ENCODE measurements at places on chromosomes 1 and 21.

DNA sequence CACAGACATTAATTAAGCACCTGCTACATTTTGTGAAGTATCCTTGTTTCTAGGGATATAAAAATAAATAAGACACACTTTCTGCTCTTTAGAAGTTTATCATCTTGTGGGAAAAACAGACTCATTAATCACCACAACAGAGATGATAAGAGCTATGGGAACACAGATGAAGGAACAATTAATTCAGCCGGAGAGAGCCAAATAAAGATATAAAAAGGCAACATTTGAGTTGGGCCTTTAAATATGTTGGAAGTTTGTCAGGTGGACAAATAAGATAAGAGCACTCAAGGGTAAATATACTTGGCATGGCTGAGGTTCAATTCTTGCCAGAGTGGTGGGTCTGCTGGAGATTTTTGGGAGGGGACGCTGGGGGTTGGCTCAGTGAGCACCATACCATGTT, 34.2 kb upstream of the VTCN1 start:
- no peak for DNase-seq

- DNase-seq, result no peak
Observed at GRCh38 chr1:75172556-75172955, 38.4 kb downstream of the LHX8 start.

GRCh38 chr1:18926315-18927081, 24.1 kb upstream of the ALDH4A1 start:
- DNase-seq, result peak; percentile 90

DNA sequence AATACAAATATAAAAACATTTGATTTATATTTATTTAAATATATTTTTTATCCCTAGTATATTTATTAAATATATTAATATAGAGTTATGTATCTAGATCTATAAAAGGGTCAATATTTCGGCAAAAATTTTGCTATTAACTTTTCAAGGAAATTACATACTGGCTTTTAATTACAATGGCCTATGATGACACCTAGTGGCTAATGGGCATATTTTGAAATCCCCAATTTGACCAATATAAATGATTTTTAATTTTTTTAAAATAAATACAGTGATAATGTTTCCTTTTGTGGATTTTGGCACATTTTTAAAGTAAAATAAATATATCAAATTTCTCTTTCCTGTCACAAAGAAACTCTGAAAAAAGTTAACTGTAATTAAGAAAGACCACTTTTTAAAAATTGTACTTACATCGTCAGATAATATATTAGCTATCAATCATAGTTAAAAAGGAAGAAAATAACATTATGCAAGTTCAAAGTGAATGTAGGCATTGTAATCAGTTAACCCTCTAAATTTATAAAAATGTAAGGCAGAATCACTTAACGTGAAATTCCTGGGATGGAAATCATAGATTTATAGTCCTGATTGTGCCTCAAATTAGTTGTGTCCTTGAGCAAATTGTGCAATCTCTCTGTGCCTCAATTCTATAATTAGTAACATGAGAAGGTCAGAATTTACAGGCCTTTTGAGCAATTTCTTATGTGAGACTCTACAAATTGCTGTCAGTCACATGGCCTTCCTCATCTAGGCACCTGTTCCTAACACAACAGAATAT, 25.6 kb upstream of the RGS13 start:
- no peak for DNase-seq

DNA sequence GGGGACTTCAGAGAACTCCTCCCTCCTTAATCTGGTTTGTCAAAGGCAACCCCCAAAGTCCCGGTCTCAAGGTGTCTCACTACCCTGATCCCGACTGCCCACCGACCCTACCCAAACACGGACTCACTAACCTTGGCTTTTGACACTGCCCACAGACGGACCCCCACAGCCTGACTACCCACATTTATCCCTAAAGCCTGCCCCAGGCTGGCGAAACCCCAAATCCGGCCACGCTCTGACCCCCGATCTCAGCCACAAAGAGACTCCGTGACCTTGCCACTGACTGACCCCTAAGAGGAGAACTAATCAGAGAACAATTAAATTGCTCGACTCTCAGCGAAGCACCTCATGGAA, 5.2 kb downstream of the ID3 start:
- no peak for DNase-seq

DNA sequence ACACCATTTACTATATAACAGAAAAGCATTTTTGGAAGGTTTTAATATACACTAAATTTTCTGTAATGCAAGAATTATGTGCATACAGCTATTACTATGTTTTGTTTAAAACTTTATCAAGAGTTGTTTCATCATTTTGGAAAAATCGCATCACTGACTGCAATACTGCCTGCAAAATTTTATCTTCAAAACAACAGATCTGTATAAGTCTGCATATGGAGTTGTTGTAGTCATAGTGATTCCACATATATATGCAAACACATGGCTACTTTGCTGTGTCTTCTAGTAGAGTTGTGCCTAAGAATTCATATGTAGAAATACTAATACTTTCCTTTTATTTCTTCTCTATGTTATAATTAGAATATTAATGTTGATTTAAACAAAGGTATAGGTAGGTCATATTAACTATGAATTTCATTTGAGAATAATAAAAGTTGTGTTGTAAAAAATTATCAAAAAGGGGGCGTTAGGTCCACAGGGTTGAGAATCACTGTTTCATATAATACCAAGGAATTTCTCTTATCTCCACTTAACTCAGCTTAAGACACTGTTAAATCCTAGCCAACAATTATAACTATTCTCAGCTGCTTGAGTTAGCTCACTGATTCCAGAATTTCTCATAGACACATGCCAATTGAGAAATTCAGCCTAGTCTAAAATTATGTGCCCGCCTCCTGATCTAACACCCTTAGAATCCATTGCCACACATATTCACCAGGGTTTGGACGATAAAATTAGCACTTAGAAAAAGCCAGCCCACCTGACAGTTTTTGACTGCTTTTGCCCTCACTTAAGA, 22.9 kb upstream of the LAMC1 start:
- DNase-seq, result no peak

DNA sequence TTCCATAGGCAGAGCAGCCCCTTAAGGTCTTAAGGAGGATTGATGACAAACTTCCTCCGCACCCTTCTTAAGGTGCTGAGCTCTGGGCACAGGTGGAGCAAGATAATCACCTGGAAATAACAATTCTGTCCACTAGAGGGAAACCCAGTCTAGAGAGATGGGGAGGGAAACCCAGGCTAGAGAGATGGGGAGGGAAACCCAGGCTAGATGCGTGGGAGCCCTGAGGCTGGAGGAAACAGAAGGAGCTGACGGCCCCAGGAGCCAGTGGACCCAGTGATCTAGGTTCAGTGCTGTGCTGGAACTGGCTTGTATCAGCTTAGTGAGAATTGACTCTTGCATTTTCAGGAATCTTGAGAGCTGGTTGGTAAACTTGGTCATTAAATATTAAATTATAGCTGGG, 17.8 kb upstream of the MYCL start:
- no peak for DNase-seq

- no peak for DNase-seq
Observed at GRCh38 chr1:78240755-78241154, 195.0 kb downstream of the GIPC2 start.

DNA sequence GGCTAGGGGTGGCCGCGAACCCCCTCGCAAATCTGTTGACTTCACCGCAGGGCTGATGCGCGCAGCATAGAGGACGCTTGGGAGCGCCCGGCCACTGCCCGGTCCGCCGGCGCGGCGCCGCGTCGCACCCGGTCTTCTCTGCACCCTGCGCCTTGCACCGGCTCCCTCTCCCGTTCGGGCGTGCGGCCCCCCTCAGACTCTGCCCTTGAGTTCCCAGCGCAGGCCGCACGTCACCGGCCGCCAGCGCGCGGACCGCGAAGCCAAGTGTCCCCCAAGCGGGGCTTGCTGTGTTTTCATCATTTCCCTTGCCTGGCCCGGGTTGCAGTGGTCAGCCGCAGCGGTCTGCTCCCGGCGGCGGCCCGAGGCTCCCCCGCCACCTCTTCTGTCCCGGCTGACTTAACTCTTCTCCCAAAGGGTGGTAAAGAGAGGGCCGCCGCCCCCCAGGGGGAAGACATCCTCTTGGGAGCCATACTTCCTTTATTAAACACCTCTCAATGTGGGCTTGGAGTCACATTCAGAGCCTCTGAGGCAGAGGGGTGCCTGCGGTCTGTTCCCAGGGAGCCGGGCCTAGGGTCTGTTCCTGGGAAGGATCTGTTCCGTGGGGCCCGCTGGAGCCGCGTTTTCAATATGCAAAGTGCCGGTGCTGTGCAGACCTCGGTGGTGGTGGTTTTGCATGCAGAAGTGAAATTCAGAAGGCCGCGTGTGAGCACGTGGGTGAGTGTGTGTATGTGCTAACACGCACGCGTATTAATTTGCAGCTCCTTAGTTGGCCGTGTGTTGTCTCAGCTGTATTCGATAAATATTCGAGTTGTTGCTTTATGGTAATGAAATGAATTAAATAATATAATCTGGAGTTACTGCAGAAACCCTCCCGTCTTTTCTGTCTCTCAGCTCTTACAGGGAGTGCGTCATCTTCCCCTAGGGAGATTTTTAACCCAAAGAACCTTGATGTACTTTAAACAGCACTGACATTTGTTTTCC, 17.6 kb downstream of the PBX1 start:
- peak; percentile 75 for DNase-seq

GRCh38 chr1:212463565-212464285, 31.0 kb downstream of the NENF start:
- DNase-seq, result no peak

Measured in coronary artery (tissue), 2 donors.